ENCODE measurements at places on chromosomes 13 and 19.

DNA sequence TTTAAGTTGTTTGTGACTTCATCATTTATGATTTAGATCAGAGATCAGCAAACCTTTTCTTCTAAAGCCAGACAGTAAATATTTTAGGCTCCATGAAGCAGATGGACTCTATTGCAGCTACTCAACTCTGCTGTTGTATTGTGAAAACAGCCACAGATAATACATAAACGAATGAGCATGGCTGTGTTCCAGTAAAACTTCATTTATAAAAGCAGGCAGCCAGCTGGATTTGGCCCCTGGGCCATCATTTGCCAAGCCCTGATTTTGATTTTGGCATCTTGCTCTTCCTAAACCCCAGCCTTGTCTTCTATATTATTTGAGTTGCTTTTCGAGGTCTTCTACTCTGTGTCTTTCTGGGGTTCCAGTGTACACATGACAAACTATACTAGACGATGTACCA, 41.3 kb downstream of the RNASEH2B start:
- DNase-seq, result no peak

DNA sequence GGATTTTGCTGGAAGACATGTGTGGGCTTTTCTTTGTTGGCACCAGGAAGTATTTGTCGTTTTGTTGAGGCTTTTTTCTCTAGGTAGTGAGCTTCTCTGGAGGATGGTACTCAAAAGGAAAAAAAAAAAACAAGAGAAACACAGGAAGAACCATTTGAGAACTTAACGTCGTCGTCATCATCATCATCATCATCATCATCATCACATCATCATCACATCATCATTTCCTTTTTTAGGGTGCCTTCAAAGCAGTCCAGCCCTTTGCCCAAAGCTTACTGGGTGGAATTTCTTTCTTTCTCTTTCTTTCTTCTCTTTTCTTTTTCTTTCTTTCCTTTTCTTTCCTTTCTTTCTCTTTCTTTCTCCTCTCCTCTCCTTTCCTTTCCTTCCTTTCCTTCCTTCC, 2.2 kb upstream of the AMER2 start:
- DNase-seq, result no peak

DNA sequence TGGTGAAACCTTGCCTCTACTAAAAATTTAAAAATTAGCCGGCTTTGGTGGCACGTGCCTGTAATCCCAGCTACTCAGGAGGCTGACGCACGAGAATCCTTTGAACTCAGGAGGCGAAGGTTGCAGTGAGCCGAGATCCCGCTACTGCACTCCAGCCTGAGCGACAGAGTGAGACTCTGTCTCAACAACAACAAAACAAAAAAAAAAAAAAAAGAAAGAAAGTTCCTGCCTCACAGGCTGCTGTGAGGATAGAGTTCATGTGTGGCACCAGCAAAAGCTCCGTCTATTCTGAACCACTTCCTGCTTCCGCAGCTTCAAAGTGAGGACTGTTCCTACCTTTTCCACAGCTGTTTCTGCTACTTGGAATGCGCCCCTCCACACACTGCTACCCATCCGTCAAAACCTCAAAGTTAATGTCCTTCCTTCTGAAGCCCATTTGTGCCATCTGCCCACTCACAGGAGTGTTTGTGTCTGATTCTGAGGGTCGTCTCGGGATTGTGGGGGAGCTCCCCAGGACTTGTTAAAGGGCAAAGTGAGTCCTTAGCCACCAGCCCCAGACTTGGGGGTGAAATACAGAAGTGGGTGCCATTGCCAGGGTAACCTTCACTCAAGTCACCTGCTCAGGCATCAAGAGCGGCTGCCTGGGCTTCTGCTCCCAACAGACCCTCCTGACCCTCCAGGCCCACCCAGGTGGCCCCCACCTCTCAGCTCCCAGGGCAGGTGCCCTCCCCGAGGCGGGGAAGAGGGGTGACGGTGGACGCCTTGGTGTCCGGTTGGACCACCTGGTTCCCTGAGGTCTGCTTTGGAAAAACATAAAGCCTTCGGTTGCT, 2.9 kb downstream of the MFSD12 start:
- DNase-seq, result no peak

DNA sequence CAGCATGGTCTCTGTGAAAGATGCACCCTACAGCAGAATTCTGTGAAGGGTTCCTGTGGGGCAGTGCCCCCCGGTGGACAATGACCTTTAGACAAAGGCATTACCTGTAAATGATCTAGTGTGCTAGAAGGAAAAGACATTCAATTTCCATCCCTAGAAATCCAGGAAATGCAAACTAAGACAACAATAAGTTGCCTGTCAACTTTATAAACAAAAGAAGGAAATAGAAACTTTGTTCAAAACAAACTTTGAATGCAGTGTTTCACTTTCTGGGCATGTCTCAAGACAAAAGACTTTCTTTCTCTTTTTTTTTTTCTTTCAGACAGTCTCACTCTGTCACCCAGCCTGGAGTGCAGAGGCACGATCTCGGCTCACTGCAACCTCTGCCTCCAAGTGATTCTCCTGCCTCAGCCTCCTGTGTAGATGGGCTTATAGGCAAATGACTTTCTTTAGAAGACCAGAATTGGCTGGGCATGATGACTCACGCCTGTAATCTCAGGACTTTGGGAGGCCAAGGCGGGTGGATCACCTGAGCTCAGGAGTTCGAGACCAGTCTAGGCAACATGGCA, 15.5 kb downstream of the TEX101 start:
- DNase-seq, result no peak

DNA sequence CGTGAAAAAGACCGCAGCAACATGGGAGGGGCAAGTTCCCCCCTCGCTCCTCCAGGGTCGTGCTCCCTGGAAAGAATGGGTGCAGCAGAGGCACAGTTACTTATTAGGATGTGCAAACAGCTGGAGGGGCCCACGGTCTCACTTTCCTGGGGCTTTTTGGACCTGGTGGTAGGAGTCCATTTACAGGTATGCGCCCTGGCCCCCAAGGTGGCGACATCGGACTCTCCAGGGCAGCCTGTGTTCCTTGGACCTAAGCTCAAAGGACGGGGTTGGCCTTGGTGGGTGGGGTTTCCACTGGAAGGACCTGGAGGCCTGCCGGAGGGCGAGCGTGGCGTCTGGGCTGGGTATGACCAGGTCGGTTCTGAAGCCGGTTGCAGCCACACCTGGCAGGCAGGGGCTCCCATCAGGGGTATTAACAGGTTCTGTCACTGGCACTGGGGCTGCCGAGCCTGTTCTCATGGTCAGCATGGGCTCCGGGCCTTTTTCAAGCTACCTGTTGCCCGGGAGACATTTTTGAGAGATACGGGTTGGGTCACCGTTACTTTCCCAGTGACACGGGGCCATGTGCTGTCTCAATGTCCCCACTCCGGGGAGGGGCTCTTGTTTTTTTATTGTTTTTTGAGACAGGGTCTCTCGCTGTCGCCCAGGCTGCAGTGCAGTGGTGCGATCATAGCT, 5.9 kb downstream of the ZFR2 start:
- no peak for DNase-seq

DNA sequence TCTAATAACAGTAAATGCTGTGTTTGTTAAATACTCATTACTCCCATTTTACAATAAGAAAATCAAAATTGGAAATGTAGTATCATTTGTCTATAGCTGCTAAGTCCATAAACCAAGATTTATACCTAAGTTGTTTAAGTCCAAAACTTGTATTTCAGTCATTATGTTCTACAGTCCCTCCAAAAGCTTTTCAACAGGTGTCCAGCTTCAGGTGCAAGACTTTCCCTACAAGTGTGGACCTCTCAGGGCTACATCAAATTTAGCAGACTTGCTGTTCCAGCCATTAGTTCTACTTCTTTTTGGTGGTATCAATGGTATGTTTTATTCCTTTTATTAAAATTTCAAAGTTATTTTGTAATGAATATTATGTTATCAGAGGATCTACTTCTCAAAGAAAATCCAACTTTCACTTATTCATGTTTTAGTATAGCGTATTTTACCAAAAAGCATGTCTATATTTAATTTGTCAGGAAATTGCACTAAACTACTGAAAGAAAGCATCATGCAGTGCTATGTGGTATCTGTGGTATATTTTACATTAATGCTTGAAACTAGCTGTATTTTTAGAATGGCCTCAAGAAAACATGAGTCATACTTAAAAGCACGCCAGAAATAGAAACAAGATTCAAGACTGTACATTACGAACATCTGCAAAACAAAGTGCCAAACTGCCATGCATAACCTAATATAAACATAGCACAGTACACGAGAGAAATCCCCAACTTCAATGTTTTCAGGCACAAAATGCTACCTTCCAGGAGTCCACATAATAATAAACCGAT, 44.5 kb downstream of the VWA8 start:
- no peak for DNase-seq

GRCh38 chr19:485077-485476, 11.2 kb upstream of the MADCAM1 start:
- DNase-seq, result peak; percentile 46

- no peak for DNase-seq
Measured at GRCh38 chr13:28505543-28506135, 10.7 kb upstream of the FLT1 start.

- no peak for DNase-seq
Measured at GRCh38 chr19:56273563-56274117, 1.1 kb downstream of the EDDM13 start.

GRCh38 chr13:25292301-25292700, 5.0 kb upstream of the MTMR6 start:
- DNase-seq, result peak; percentile 17

DNA sequence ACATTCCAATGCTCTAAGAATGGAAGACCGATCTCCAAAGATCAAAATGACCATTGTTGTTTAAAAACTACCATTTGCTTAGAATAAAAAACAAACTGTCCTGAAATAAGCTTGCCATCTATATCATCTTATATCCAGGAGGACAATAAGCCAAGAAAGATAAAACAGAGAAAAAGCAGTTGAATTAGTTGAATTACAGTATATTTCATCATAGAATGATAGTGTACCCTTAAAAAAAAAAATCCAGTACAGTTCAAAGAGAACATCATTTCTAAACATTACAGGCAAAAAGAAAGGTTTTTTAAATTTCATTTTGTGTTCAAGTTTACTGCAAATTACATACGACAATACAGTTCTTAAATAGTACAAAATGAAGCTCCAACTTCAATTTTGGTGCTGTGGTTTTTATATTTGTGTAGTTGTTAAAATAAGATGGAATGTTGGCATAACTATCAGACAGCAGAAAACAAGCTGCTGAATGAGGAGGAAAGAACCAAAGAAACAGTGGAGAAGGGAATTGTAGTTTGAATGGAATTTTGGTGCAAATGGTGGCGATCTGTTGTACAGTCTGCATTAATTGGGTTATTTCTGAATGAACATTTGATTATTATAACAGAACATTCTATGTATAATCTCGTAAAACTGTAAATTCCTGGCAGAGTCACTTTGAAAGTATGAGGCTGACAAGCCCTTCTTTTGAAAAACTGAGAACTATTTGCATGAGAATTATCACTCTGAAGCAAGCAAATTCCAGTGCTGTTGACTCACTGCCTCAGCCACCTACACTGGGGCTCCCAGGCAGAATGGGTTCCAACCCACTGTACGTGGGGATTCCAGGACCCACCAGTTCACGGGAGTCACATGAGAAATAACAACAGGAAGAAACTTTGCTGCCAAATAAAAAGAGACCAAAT, 37.7 kb downstream of the LHFPL6 start:
- DNase-seq, result no peak

GRCh38 chr19:55489711-55490477, 1.7 kb downstream of the SSC5D start:
- DNase-seq, result no peak

DNA sequence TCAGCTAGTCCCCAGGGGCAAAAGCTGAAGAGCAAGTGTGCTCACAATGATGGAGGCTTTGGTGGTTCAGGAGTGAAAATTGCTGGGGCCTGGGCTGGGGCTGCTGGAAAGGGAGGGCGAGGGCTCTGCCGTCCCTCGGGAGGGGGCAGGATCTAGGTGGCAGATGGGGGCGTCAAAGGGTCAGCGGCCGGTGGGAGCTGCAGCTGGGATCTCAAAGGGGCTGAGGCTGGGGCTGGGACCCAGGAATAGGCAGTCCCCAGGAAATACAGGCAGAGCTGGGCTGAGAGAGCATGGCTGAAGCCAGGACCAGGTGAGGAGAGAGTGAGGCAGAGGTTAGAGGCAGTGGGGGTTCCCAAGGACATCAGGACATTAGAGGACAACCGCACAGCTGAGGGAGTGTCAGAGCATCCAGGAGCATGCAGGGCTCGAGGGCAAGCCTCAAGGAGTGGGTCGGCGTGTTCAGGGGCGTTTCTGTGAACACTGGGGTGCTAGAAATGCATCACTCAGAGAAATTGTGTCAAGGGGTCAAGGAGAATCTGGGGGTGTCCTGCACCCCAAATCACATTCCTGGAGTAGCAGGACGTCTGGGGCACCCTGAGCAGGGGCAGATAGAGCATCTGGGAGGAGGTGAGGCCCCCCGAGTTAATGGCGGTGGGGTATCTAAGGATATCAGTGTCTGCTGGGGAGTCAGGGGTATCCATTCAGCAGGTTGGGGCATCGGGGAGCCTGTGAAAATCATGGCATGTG, 1.2 kb upstream of the SYNE4 start:
- no peak for DNase-seq

DNA sequence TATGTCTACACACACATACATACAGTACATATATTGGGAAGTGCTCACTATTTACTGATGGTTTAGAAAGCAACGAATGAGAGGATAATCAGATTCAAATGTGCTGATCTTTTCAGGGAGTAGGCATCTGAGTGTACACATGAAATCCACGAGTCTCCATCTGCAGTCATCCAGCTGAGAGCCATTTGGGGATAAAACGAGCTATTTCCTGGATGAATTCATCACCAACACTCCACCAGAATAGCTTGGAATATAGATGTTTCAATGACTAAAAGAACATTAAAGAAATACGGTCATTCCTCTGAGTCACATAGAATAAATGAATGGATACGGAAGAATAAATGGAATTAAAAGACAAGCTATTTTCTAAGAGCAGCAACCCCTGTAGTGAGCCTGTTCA, 721.6 kb upstream of the ARGLU1 start:
- no peak for DNase-seq

GRCh38 chr19:1408300-1409203, 1.2 kb downstream of the DAZAP1 start:
- no peak for DNase-seq

GRCh38 chr19:324716-325115, 19.9 kb downstream of the MIER2 start:
- no peak for DNase-seq

DNA sequence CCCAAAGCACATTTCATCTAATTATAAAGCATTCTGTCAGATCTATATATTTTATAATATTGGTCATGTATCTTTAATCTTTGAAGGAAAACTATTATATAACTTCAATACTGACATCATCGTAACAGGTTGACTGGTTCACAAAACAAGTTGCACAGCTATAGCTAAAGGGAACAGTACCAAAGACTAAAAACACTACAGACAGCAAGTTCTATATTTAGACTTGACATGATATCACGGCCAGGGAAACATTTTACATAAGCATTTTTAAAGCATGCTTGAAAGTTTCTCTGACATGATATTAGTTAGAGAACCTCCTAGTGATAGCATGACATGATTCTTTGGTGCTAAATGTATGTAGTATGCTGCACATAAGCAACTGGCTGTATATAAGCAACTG, 182.5 kb downstream of the NDFIP2 start:
- no peak for DNase-seq

Measured in NCI-H1436 (cell line).